ENCODE measurements at places on chromosomes 2 and 18.
A peak's percentile ranks its signal among the peaks of the same experiment; 100 is the strongest.

- peak; percentile 23 for DNase-seq
Measured at GRCh38 chr2:199922856-199923255, 11.8 kb downstream of the C2orf69 start.

DNA sequence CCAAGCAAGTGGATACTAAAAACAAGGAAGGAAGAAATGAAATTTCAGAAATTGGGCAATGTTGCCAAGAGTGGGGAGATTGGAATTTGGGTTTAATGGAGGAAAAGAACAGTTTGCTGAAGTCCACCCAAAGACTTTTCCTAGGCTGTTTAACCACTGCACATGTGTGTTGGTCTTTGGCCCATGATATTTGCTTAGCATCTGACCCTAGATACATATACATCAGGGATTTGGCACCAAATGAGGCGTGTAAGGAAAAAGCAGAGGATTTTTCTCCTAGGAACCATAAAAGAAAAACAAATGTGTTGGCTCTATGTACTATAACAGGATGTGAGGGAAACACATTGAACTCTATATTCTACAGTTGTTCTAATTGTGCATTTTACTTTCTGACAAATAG, 80.7 kb upstream of the CD28 start:
- DNase-seq = no peak

DNA sequence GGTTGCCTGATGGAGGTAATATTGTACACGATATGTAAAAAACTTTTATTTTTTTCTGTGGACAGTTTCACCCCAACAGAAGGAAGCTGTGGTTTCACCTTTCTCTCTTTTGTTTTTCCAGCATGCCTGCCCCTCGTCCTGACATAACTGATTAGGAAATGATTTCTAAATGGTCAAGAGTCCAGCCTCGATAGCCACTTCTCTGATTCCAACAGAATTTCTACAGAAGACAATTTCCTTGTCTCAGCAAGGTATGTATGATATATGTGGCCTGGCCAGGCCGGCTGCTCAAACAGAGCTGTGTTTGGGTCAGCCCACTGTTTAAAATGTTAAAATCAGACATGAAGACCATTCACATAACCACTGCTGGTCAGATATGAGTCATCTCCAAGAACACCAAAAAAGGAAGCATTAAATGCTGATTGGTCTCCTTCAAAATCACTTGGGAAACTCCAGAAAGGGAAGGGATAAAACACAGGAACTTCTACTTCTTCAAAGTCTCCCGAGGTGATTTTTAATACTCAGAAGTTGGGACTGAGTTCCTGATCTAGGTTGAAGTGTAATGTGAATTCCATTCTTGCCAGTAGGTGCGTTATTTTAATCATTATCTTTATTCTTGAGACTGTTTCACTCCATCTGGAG, 22.3 kb downstream of the ATP8B1 start:
- peak; percentile 66 for DNase-seq

DNA sequence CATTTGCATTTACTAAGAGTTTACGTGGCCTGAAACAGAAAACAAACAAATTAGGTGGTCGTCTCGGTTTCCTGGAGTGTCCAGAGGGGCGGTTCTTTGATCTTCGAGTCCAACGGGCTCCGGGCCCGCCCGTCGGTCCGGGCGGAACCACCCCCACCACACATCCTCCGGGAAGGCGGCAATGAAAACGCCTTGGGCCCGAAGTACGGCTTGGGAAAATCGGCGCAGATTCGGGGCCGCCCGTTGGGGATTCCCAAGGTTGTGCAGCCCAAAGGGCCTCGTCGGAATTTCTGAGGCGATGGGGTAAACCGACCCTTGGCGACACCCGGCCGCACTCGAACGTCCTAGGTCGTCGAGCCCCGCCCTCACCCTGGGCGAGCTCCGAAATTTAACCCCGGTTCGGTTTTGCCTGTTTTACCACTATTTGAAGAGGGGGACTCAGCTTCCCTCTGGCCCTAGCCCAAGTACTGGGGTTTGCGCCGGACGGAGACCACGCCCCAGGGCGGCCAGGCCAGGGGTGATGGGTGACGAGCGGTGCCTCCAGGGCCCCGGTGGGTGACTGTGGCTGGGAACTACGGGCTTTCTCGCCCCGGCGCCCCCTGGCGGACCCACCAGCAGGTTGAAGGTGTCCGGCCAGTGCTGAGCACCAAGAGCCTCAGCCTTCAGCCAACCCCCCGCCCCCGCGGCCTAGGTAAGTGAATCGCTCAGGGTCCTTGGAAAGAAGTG, 1.9 kb upstream of the CFAP53 start:
- peak; percentile 81 for DNase-seq

- no peak for DNase-seq
Measured at GRCh38 chr2:86231680-86232372, 32.6 kb downstream of the MRPL35 start.

DNA sequence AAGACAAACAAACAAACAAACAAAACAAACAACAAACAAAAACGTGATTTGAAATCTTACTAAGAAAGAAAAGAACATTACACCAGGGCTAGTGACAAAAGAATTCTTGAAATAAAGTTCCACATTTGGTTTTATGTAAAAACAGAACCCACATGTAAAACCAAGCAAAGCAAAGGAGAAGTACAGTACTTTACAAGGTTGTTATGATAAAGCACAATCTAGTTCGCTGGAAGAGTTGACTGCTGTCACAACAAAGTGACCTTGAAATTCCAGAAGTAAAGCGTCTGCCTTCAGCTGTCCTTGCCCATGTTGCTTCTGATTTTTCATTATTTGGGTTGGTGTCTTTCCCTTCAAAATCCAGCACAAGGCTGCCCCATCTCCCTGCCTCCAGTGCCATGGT, 94.8 kb upstream of the CYRIA start:
- DNase-seq = peak; percentile 51

GRCh38 chr18:53531187-53531586, 693.3 kb downstream of the MBD2 start:
- no peak for DNase-seq

- DNase-seq = no peak
Measured at GRCh38 chr2:142241016-142241415, 110.2 kb upstream of the LRP1B start.

DNA sequence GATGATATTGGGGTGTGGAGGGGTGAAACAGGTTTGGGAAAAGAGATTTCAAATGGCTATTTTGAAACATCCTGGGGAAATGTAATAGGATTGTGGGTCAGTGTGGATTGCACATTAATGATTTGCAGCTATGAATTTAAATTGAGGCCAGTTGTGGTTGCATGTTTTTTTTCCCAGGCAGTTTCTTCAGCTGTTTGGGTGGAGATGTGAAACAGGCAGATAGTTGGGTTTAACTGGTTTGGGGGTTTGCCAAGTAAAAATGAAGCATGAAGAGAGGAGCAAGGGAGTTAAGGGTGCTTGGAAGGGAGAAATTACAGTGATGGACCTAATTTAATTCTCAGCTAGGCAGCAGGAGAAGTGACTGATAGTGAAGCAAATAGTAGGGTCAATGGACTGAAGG, 16.8 kb downstream of the GPD2 start:
- DNase-seq = no peak

DNA sequence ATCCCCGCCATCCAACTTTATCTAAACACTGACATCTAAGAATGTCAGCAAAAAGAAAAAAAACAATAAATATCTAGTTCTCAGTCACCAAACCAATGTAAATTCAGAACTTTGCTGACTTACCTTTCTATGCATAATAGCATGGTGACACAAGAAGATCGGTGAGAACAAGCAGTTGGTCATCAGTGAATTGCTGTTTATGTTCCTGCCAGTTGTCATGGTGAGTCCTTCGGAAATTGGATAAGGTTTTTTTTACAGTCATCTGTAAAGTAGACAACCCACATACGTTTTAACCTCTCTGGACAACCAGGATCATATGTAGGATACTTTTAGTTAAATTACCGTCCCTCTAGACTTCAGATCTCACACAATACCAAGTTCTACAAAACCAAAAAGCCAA, 6.2 kb upstream of the GPR75 start:
- DNase-seq = no peak

DNA sequence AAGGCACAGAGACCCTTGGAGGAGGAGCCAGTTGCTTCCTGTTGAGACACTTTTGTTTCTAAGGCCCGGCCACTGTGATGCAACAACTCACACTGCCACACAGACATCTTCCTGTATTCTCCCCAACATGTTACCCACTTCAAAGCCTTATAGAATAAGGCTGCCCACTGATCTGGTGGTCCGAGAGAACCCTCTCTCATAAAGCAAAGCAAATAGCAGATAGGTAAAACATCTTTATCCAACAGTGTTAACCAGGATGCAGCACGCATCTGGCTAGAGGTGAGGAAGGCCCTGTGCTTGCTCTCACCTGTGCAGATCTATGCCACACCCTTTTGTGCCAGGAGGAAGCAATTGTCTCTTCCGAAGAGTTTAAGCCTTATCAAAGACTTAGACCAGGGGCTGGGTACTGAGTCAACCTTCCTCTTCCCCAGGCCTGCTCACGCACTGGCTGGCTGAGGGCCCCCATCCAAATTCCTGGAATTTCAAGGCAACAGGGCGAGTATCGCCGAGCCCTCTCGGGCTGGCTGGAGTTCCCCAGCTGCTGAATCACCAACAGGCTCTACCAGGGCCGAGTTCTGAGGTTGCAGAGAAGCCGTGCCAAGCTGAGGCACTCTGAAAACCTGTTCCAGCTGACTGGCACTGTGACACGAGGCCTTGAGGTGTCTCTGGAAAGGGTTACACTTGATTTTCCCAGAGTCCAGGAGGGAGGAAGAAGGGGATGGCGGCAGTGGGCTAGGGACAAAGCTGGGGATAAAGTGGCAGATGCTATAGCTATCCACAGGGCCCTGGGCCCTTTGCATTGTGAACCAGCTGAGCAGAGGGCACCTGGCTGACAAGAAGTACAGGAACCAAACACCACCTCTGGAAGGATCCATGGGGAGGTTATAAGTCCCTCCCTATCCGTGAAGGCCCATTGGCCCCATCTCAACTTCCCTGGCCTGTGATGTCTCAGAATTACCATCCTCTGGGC, 29.3 kb downstream of the TGFA start:
- peak; percentile 78 for DNase-seq

DNA sequence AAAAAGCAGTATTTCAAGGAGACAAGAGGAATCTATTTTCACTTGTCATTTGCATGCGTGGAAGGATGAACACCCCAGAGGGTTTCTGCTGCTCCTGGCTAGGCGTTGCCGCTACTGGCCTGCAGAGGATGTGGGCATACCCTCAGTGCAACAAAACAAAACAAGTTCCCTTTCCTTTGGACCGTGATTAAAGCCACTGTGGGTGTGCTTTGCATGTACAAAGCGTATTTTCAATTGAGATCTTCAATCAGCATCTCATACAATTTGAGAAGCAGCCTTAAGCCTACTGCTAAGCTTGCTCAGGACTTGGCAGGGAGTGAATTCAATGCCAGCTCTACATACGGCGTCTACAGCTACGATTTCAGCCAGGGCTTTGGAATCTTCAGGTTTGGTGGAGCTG, 298.4 kb downstream of the LPIN1 start:
- DNase-seq = peak; percentile 65

DNA sequence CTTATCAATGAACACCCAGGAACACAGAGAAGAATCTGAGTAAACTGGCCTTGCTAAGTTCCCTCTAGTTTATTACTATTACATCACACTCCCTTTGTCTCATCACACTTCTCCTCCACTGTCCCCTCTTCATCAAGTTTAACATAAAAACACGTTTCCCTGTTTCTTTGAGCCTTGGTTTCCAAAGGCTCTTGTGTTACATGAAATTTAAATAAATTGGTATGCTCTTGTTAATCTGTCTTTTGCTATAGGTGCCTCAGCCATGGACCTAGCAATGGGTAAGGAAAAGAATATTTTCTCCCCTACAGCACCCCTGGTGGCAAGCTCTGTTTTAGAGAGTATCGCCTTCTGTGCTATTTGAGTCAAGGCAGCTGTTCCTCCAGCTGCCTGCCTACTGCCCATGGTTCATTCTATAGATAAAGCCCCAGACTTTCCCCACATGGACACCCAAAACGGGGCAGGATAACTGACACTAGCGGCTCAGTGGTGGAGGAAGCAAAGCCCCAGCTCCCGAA, 31.8 kb downstream of the TGIF1 start:
- peak; percentile 36 for DNase-seq

DNA sequence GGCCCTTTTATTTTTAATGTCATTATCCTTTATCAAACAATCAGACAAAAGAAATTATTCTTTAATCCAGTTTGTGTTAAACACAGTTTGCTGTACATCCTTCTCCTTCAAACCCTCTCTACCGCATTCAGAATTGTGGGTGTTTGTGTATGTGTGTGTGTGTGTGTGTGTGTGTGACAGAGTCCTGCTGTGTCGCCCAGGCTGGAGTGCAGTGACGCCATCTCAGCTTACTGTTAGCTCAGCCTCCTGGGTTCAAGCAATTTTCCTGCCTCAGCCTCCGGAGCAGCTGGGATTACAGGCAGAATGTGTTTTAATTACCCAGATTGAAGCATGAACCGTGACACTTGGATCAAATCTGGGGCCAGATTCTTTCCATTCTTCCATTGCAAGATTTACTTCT, 723.7 kb downstream of the DCDC2C start:
- no peak for DNase-seq

- no peak for DNase-seq
Measured at GRCh38 chr2:4408321-4408720, 704.9 kb downstream of the DCDC2C start.

GRCh38 chr2:239533569-239534316, 132.9 kb upstream of the HDAC4 start:
- no peak for DNase-seq

GRCh38 chr2:101420623-101421022, 33.3 kb upstream of the CREG2 start:
- no peak for DNase-seq

- no peak for DNase-seq
Measured at GRCh38 chr18:24128700-24129099, 10.2 kb upstream of the CABYR start.

GRCh38 chr2:206502729-206503128, 59.4 kb downstream of the ADAM23 start:
- DNase-seq = no peak

- DNase-seq = no peak
Measured at GRCh38 chr2:121377646-121378045, 92.6 kb upstream of the TFCP2L1 start.

DNA sequence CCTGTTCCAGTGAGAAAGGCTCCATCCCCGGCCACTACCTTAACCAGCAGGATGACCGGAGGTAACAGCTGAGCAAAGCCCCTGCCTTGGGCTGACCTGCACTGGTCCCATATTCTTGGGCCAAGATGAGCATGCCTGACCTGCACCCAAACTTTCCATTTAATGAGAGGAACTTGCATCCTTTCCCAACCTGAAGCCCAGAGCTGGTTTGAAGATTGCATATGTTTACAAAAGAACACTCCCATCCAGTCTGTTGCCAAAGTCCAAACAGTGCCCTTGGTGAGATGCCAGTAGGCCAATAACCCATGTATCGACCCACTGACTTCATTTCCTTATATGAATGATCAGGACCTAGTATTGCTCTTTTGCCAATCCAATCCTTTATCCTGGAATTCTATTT, 5.5 kb upstream of the NPAS2 start:
- no peak for DNase-seq

DNA sequence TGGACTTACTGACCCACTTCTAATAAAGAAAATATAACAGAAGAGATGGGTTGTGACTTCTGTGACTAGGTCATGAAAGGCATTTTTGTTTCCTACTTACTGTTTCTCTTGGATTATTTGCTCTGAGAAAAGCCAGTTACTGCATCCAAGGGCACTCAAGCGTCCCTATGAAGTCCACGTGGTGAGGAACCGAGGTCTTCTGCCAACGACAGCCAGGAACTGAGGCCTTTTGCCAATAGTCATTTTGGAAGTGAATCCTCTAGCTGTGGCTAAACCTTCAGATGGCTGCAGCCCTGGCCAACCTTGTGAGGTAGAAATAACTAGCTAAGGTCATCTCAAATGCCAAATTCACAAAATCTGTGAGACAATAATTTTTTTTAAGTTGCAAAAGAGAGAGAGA, 449.8 kb upstream of the RGPD4 start:
- DNase-seq = no peak
